ENCODE measurements at places on chromosomes 3 and 15.

- H3K27ac ChIP-seq = no peak overlapping the region
- H3K4me3 ChIP-seq = no peak overlapping the region
- no peak for DNase-seq
- no peaks in the 10 kb centered on the region for H3K27me3 ChIP-seq
- peaks cover 35% of the 10 kb centered on the region for H3K4me1 ChIP-seq
- H3K36me3 ChIP-seq = no peaks in the 10 kb centered on the region
Measured at GRCh38 chr15:78761020-78761419, 50.2 kb downstream of the ADAMTS7 start.

DNA sequence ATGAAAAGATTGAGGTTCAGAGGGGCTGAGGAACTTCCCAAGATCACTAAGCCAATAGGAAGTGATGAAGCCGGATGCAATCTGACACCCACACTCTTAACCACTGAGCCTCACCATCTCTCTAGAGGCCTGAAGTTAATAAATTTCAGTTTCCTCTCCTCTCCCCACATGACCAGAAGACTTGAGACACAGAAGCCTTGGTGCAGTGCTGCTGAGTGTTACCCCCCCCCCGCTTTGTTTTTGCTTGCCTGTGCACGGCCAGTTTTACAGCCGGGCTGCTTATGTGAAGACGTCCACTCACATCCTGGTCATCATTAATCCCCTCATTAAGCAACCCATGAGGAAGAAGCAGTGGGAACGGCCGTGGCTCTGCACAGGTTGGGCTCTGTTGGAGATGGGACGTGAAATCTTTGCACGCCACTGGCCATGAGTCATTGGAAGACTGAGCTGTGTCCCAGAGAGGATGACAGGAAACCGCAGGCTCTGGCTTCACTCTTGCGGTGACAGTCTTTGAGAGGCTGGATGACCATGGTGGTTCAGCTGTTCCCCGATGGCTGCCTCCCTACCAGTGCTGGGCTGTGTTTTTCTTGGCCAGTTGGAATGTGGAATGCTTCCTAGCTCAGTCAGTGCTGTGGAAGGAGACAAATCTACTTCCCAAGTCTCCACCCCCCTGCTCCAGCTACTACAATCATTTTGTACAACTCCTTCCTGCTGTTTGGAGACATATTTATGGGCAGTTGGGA, 232.6 kb upstream of the LRTM1 start:
- no peaks in the 10 kb centered on the region for H3K36me3 ChIP-seq
- no peak overlapping the region for H3K4me3 ChIP-seq
- H3K27me3 ChIP-seq = no peaks in the 10 kb centered on the region
- no peak overlapping the region for H3K27ac ChIP-seq
- H3K4me1 ChIP-seq = no peaks in the 10 kb centered on the region
- DNase-seq = no peak

DNA sequence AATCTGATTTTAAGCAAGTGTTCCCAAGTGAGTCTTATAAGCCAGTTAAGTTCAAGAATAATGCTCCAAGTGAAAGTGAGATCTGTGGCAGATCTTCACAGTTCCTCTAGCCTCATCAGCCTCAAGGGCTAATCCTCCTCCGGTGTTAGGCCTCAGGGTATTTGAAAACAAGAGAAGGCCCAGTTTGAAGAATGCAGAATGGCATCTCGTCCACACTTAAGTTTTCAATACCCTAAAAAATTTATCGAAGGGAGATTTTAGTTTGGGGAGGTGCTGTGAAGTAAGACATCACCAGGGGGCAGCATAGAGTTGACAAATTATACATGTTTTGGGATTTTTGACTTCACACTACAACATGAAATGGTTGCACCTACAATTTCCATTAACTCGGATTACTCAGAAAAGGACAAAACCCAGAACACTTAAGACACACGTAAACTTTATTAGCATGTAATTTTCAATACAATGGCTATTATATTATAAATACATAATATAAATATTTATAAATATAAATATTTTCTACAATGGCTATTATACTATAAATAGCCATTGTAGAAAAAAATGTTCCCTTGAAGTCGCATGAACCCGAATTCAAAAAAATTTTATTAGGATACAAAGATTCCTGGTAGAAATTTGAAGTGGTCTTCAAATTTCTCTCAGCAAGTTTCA, 2.3 kb upstream of the TMEM266 start:
- H3K36me3 ChIP-seq = no peaks in the 10 kb centered on the region
- H3K4me3 ChIP-seq = no peak overlapping the region
- no peak for DNase-seq
- peaks cover 20% of the 10 kb centered on the region for H3K4me1 ChIP-seq
- H3K27ac ChIP-seq = no peak overlapping the region

GRCh38 chr15:63054985-63055384, 12.4 kb downstream of the TPM1 start:
- no peak for DNase-seq
- H3K27me3 ChIP-seq = no peaks in the 10 kb centered on the region
- H3K27ac ChIP-seq = no peak overlapping the region
- H3K4me1 ChIP-seq = peaks cover 2% of the 10 kb centered on the region

DNA sequence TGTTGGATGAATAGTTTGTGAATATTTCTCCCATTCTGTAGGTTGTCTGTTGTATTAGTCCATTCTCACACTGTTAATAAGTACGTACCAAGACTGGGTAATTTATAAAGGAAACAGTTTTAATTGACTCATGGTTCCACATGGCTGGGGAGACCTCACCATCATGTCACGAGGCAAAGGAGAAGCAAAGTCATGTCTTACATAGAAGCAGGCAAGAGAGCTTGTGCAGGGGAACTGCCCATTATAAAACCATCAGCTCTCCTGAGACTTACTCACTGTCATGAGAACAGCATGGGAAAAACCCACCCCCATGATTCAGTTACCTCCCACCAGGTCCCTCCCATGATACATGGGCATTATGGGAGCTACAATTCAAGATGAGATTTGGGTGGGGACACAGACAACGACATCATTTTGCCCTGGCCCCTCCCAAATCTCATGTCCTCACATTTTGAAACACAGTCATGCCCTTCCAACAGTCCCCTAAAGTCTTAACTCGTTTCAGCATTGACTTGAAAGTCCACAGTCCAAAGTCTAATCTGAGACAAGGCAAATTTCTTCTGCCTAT, 133.2 kb downstream of the LMLN start:
- no peaks in the 10 kb centered on the region for H3K36me3 ChIP-seq
- peaks cover 10% of the 10 kb centered on the region for H3K27me3 ChIP-seq
- DNase-seq = no peak
- H3K27ac ChIP-seq = no peak overlapping the region
- H3K4me1 ChIP-seq = no peaks in the 10 kb centered on the region

- H3K4me1 ChIP-seq = peaks cover 9% of the 10 kb centered on the region
- DNase-seq = no peak
- no peak overlapping the region for H3K27ac ChIP-seq
- no peaks in the 10 kb centered on the region for H3K36me3 ChIP-seq
- H3K27me3 ChIP-seq = no peaks in the 10 kb centered on the region
Measured at GRCh38 chr3:56825567-56826438, 24.1 kb upstream of the ARHGEF3 start.

- no peaks in the 10 kb centered on the region for H3K4me1 ChIP-seq
- H3K36me3 ChIP-seq = no peaks in the 10 kb centered on the region
- DNase-seq = no peak
- H3K4me3 ChIP-seq = no peak overlapping the region
- H3K27me3 ChIP-seq = peaks cover 3% of the 10 kb centered on the region
Measured at GRCh38 chr15:91258415-91258759, 158.3 kb downstream of the SV2B start.

DNA sequence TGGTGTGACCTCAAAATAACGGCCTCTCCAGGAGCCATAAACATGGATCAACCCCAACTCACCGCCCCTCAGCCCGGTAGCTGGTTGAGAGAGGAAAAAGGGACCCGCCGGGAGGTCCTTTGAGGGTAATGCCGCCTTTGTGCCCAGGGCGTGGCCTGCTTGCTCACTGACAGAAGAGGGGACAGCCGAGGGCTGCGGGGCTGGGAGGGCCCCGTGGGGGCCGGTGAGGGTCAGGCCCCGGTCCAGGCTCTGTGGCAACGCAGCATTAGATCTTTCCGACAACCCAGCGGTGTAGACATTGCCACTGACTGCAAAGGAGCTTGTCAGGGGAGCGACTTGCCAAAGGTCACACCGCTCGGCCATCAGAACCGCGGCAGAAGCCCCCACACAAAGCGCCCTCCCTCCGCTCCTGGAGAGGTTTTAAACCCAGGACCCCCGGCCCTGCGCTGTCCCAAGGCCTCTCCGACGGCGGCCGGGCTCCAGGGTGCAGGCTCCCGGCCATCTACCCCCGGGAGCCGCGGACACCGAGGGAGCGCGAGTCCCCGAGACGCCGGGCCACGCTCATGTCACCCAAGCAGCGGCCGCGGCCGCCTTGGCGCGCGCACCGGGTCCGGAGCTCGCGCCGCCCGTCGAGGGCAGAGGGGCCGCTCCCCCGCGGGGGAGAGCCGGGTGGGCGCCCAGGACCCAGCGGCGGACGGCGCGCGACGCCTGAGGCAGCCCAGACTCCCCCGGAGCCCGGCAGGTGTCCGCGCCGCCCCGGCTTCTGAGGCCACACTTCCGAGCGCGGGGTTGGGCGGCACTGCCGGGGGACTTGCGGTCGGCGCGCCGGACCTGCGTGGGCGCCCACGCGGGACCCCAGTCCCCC, 975 bp downstream of the PCSK6 start:
- peaks cover 33% of the 10 kb centered on the region for H3K27me3 ChIP-seq
- no peak for DNase-seq
- no peaks in the 10 kb centered on the region for H3K36me3 ChIP-seq

DNA sequence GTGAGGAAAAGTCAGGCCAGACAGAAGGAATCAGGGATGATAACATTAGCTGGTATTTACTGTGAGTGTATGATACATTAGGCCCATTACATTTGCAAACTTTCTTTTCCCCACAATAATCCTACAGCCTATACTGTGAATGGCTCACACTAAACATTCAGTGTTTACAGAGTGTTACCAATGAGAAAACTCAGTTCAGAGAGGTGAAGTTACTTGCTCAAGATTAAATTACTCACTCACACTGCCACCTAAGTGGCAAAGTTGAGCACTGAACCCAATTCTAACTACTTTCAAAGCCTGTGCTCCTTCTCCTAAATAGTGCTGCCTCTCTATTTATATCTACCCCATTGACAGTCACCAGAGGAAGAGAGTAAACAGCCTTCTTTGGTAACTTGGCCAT, 8.5 kb downstream of the XPC start:
- H3K4me1 ChIP-seq = peaks cover 13% of the 10 kb centered on the region
- H3K27ac ChIP-seq = no peak overlapping the region
- H3K36me3 ChIP-seq = peaks cover 80% of the 10 kb centered on the region
- DNase-seq = no peak
- no peak overlapping the region for H3K4me3 ChIP-seq

DNA sequence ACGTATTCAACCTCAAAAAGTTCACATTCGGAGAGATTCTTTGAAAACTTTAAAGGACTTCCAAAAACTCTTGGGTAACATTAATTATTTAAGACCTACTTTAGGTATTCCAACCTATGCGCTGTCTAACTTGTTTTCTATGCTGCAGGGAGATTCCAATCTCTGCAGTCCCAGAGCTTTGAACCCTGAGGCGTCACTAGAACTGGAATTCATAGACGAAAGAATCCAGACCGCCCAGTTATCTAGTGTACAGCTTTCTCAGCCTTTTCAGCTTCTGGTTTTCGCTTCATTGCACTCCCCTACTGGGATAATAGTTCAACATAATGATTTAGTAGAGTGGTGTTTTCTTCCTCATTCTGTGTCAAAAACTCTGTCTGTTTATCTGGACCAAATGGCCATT, 711.3 kb downstream of the ROBO1 start:
- no peak overlapping the region for H3K27ac ChIP-seq
- no peak for DNase-seq
- no peaks in the 10 kb centered on the region for H3K4me1 ChIP-seq
- H3K36me3 ChIP-seq = no peaks in the 10 kb centered on the region
- H3K4me3 ChIP-seq = no peak overlapping the region

Measured in CD4-positive, alpha-beta T cell (primary cell).